ENCODE measurements at places on chromosomes 5 and 9.

DNA sequence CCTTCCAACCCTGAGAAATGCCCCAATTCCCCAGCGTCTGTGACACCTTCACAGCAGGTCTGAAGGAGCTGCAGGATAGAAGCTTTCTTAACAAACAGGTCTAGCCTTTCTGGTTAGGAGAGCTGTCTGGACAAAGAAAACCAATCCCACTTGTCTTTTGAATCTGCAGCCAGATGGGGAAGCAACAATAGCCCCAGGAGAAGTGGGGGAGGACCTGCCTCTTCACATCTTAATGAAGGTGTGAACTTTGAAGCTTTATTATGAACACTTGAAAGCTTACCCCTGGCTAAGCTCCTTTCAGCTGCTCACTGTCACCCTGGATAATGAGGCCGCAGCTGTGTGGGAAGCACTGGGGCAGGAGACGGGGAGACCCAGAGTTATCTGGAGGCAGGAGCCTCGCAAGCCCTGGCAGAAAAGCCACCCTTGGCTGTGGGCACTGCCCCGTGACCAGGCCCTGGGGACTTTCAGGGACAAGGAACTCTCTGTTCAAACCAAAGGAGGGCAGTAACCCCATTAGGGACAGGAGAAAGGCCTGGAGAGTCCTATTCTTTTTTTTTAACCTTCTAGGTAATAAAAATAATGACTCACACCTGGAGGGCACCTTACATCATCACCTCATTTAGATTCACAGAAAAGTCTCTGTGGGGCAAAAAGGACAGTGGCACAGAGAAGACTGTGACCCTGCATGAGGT, 151.8 kb upstream of the RAD23B start:
- DNase-seq: no peak

DNA sequence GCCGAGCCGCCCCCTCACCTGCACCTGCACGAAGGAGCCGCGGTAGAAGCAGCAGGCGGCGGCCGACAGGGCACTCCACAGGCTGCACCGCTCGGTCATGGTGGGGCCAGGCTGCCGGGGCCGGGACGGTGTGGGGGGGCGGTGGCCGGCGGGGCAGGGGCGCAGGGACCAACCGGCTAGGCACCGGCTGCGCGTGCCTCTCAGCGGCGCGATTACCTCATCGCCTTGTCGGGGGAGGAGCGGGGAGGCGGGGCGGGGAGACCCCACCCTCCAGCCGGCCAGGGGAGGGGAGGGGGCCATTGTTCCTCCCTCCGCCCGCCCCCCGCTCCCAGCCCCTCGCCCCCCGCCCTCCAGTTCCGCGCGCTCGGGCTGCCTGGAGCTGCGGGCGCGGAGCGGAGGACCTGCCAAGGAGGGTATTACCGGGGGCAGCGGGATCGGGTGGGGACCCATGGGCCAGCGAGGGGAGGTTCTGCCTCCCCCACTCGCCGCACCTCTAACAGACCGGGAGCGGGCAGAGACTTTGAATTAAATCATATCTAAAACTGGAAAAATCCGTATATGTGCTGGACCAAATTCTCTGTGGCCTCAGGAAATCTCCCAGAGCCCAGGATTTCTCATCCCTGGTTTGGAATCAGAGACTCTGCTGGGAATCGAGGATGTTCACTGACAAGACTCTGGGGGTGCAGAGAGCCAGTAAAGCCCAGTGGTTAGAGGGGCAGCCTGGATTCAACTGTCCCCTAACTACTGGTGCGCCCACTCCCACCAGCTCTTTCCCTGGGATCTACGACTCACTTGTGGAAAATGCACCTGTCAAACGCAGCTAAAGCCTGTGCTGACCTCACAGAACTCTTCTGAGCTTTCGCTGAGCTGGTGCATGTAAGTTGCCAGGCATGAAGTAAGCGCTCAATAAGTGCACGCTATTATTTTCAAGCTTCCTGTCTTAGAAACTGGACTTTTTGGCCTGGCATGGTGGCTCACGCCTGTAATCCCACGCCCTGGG, 20.3 kb upstream of the TOR2A start:
- DNase-seq: no peak

DNA sequence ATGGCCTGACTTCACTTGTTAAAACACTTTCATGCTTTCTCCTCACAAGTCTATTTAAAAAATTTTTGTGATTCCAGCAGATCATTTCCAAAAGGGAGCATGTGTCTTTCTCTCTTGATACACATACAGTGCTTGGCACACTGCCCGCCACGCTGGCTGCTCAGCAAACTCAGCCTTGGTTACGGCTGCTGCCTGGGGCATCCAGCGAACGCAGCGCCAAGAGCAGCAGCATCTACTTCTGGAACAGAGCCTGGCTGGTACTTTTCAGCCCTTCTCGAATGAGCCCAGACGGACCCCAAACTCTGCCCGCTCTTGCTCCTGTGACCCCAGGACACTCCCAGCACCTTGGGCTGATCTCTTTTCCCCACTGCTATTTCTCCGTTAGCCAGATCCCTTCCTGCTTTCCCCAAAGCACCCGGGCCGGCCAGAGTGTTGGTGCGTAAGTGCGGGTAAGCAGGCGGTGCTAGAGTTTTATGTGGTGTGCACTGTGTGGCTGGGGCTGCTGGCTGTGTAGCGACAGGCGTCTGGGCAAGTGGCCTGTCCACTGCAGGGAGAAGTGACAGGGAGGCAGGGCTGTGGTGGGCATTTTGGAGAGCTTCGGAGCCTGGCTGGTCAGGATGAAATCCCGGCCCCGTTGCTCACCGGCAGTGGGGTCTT, 73.2 kb downstream of the SH3PXD2B start:
- DNase-seq: peak; percentile 90

- no peak for DNase-seq
Measured at GRCh38 chr5:33482335-33482734, 41.6 kb downstream of the TARS1 start.

DNA sequence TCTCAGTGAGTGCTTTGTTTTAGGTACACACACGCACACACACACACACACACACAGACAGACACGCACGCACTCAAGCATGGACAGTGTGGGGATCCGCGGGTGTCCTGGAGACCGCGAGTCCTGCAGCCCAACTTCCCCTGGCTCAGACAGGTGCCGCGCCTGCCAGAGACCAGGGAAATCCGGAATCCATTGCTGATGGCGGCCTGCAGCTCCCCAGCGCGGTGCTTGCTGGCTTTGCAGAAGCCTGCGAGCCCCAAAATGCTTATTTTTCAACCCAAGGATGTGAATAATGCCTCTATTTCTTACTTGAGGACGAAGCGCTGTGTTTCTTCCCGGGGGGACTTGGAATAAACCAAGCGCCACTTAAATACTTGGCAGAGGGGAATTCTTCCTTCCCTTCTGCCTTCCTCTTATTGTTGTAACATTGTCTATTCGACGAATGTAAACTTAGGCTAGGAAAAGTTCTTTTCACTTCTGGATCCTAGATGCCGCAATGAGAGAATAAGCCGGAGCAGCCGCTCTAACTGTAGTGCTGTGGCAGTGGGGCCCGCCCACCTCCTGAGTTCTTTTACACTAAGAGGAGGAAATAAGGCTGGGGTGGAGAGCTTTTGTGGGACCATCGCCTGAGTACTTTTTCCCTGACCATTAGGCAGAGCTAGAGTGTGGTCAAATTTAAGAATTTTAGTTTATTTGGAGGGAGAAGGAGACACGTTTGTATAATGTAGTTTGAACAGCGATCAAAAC, 802 bp downstream of the ITGA2 start:
- DNase-seq: peak; percentile 71

DNA sequence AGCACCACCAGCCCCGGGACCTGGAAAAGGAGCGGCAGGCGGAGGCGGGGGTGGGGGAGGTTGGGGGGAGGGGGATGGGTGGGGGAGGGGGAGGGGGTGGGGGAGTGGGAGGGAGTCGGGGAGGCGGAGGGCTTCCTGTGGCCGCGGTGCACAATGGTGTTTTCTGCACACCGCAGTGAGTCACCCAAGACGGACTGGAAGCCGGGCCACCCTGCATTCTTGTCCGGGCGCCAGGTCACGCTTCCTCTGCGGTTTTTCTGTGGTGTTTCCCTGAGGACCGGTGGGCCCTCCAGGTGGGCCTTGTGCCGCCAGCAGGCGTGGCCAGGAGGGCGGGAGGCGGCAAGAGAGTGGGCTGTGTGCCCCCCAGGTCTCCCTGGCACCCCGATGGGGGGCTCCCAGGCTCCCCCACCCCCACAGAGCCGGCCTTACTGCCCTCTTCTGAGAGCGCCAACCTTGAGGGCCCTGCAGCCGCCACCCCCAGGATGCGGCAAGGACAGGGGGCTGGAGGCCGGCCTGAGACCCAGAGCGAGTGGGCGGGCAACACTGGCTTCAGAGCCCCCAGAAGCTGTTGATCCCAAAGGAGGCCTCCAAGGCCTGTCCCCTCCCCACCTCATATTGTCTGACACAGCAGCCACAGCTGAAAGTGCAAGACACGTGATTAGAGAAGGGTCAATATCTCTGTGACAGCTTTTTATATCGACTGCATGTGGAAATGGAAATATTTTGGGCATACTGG, 11.1 kb downstream of the EXD3 start:
- peak; percentile 61 for DNase-seq

DNA sequence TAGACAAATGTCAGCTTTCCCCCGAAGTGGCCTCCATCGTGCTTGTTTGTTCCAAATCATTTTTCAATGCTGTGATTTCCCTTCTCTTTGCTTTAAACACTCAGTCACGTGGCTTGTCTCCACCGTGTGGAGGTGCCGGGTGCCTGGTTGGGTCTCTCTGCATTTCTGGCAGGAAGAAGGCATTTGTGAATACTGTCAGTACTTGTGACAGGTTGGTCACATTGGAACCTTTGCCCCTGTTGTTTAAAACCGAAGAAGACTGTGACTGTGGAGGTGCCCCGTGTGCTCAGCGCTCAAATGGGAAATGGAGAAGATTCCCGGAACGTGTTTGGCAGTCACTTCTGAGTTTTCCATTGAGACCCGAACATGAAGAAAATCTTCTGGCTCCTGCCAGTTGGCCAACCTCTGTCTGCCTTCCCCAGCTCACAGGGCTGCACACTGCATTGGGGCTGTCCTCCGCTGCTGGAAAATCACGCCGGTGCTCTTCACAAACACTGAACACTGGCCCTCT, 74.6 kb downstream of the LMNB1 start:
- peak; percentile 89 for DNase-seq

DNA sequence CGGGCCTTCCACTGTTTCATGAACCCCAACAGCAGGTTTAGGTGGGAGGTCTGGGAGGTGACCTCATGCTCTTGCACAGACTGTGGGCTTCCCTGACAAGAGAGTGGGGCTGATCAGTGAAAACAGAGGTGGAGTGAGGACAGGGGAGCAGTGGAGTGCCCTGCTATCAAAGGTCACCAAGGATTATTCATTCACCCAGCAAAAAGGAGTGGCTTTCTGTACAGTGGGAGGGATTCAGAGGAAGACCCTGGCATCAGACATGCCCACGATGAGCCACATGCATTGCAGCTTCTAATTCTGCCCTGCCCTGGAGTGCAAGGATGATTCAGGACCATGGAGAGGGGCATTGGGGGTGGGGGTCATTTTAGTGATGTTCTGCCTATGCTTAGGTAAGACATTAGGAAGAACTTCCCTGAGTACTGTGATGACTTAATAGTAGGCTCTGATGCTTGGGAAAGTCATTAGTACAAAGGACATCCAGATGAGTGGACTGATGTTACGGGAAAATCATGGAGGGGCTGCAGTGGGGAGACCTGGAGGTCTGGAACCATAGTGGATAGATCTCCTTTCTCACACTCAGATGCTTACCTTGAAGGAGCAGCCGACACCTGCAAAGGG, 12.8 kb downstream of the TRAF1 start:
- DNase-seq: no peak

DNA sequence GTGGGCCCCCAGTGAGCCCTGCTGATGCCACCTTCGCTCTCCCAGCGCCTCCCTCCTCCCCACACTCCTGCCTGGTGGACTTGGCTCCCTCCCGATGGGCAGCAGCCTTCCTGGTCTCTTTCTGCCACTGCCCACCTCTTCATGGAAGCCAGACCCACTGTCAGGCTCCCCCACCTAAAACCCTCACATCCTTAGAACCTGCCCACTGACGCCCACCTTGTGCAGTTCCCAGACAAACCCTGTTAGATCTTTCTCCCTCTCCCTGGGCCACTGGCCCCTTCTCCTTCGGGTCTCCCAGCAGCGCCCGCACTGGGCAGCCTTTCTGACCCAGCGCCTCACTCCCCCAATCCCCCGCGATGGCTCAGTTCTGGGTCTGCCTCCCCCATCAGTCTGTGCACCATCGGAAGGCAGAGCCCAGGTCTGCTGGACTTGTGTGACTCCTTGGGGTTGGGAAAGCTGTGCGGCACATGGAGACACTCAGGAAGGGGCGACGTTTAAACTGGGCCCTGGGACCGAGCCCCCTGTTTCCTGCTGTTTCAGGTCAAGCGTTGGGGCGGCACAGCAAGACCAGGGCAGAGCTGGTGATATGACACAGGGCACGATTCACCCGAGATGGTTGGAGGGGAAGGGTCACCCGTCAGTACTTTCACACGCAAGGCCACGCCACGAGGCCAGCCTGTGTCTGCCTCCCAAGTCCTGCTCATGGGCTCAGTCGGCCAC, 17.4 kb downstream of the MYMK start:
- DNase-seq: peak; percentile 17

DNA sequence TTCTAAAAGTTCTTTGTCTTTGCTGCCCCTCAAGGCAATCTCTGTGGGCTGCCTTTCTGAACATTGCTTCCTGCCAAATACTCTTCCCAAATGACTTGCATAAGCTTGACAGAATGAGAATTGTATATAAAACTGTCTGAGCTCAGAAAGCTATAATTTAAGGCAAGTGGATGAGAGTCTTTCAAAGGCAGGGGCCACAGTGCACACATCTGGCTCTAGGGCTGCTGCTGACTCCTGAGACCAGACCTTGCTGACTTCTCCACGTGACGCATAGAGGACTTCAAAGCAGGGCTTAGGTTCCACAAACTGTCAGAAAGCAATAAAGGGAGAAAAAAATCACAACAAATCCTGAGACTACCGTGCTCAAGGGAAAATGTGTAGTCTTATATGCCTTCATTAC, 79.4 kb upstream of the DIRAS2 start:
- DNase-seq: peak; percentile 45

GRCh38 chr9:135002802-135003201, 84.7 kb upstream of the OLFM1 start:
- no peak for DNase-seq

- DNase-seq: no peak
Measured at GRCh38 chr9:3835393-3835792, 309.6 kb upstream of the RFX3 start.

Measured in right hindlimb (tissue), 1 donor.